A549 treated with ZK216348 at 1 μM for 4 hours (cell line): ENCODE measurements at places on chromosomes 5 and 9. TPM values are rescaled to one million over a fixed set of nuclear protein-coding genes. Genes with fewer than 3 reads are reported as not detected.

The SPINK7 gene
- total RNA-seq = not detected in 5 replicates

The GABBR2 gene
- total RNA-seq = 0.12 to 0.34 TPM (median 0.31 TPM) in 5 replicates

The ANKRD18A gene
- 8.2 to 12.4 TPM (median 10.0 TPM) in 5 replicates for total RNA-seq

The C9orf57 gene
- not detected in 5 replicates for total RNA-seq

The SLC1A1 gene
- total RNA-seq = 0.89 to 1.6 TPM (median 1.3 TPM) in 5 replicates

The C9orf50 gene
- not detected in 5 replicates for total RNA-seq

The TAF11L10 gene
- total RNA-seq = not detected in 5 replicates

The STK32A gene
- 0.20 to 0.74 TPM (median 0.29 TPM) in 5 replicates for total RNA-seq

The ZBED3 gene
- total RNA-seq = 3.0 to 4.5 TPM (median 3.7 TPM) in 5 replicates

The DMRTA1 gene
- 0.63 to 0.88 TPM (median 0.79 TPM) in 5 replicates for total RNA-seq

The OBP2A gene
- total RNA-seq = not detected in 5 replicates

The EIF4E1B gene
- total RNA-seq = not detected in 5 replicates

The ADAMTSL1 gene
- total RNA-seq = 0.04 TPM in 1 of 5 replicates, not detected in the others

The GPRIN1 gene
- total RNA-seq = 7.3 to 10.8 TPM (median 10.2 TPM) in 5 replicates

The SPATA9 gene
- total RNA-seq = not detected in 5 replicates

The GTF3C5 gene
- total RNA-seq = 50.2 to 70.4 TPM (median 67.7 TPM) in 5 replicates

The GPX8 gene
- 27.0 to 41.5 TPM (median 36.1 TPM) in 5 replicates for total RNA-seq

The SHC3 gene
- total RNA-seq = 0.36 to 0.58 TPM (median 0.47 TPM) in 5 replicates

The SYK gene
- total RNA-seq = 0.04 to 0.07 TPM (median 0.05 TPM) in 3 of 5 replicates, not detected in the others

The IFNA13 gene
- total RNA-seq = not detected in 5 replicates

The POU5F2 gene
- 0.04 TPM in 1 of 5 replicates, not detected in the others for total RNA-seq

The SPATA24 gene
- total RNA-seq = 4.6 to 5.9 TPM (median 4.9 TPM) in 5 replicates
